ENCODE measurements at places on chromosomes 16 and 17. TPM values are rescaled to one million over a fixed set of nuclear protein-coding genes. Genes with fewer than 3 reads are reported as not detected.
A peak's percentile ranks its signal among the peaks of the same experiment; 100 is the strongest.

DNA sequence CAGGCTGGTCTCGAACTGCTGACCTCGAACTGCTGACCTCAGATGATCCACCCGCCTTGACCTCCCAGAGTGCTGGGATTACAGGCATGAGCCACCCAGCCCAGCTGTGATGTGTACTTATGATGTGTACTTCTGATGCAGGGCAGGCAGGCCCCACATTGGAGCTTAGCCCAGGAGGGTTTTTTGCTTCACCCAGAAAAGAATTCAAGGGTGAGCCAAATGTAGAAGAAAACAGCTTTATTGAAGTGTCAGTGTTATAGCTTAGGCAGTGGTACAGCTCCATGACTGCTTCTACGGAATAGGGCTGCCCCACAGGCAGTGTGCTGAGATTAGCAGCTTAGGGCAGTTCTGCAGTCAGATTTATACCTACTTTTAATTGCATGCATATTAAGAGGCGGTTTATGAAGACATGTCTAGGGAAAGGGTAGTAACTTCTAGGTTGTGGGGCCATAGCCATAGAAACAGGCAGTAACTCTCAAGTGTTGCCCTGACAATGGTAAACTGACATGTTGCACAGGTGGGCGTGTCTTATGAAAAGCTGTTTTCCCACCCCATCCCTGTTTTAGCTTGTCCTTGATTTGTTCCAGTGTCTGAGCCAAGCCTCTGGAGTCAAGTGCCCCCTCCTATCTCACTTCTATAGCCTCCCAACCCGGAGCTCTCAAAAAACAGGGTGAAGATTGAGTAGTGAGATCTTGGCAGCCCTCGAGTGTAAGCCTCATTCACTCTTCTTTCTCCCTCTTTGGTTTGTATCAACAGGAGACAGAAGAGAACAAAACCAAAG, 24.1 kb upstream of the POLR3E start:
- H3K4me3 ChIP-seq, result no peak overlapping the region
- no peak overlapping the region for H3K27ac ChIP-seq
- H3K27me3 ChIP-seq, result no peaks in the 10 kb centered on the region
- H3K4me1 ChIP-seq, result no peaks in the 10 kb centered on the region

- DNase-seq, result no peak
- H3K4me1 ChIP-seq, result peaks cover 7% of the 10 kb centered on the region
- H3K36me3 ChIP-seq, result no peaks in the 10 kb centered on the region
- H3K4me3 ChIP-seq, result no peak overlapping the region
- H3K27ac ChIP-seq, result no peak overlapping the region
- peaks cover 6% of the 10 kb centered on the region for H3K27me3 ChIP-seq
These were observed 42.1 kb upstream of the BHLHA9 start for GRCh38 chr17:1227917-1228780.

Gene KRT13
- not detected for total RNA-seq

GRCh38 chr16:16780588-16780987, 401.6 kb downstream of the NPIPA7 start:
- no peaks in the 10 kb centered on the region for H3K36me3 ChIP-seq
- H3K27me3 ChIP-seq, result no peaks in the 10 kb centered on the region
- no peak overlapping the region for H3K4me3 ChIP-seq
- H3K4me1 ChIP-seq, result no peaks in the 10 kb centered on the region

DNA sequence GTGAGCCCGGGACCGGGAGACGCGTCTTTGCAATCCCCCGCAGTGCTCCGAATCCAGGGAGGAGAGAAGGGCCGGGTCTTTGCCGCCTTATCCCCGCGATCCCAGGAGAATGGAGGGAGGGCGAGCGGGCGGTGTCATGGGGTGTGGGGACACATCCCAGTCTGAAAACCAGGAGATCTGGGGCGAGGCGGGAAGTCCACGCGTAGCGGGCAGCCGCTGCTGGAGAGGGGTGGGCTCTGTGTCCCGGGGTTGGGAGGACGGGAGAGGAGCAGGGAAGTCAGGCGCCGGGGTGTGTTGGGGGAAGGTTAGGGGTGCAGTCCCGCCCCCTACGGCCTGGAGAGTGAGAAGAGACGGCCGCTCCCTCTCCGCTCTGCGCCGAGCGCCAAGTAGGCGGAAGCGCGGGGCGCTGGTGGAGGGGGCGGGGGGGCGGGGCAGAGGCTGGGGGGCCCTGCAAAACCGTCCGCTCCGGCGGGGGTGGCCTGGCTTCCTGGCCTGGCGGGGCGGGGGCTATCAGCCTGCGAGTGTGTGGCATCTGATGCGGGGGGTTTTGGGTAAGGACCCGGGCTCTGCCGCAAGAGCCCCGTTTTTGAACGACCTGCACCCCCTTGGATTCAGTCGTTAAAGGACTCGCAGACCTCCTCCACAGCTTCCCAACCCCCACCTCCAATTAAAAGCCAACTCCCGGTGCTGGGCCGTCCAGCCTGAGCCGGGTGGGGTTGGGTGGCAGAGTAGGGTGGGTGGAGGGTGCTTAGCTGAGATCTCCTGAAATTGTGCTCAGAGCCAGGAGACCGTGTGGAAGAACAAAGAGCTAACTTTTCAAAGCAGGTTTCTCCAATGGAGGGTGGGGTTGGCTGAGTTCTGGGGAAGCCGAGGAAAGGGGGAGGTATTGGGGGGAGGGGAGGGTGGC, 654 bp downstream of the LASP1 start:
- peak overlapping the region; percentile 88 for H3K27ac ChIP-seq
- H3K36me3 ChIP-seq, result no peaks in the 10 kb centered on the region
- peak overlapping the region; percentile 98 for H3K4me3 ChIP-seq

GRCh38 chr17:48631693-48632578, 5.8 kb upstream of the HOXB9 start:
- DNase-seq, result no peak
- no peak overlapping the region for H3K4me3 ChIP-seq

- no peak for DNase-seq
- no peak overlapping the region for H3K27ac ChIP-seq
- no peaks in the 10 kb centered on the region for H3K4me1 ChIP-seq
These were observed 63.9 kb downstream of the NXN start for GRCh38 chr17:915538-916201.

GRCh38 chr16:57444711-57445110, 2.5 kb downstream of the CIAPIN1 start:
- no peaks in the 10 kb centered on the region for H3K36me3 ChIP-seq
- no peak overlapping the region for H3K4me3 ChIP-seq
- H3K27me3 ChIP-seq, result no peaks in the 10 kb centered on the region
- no peak overlapping the region for H3K27ac ChIP-seq

DNA sequence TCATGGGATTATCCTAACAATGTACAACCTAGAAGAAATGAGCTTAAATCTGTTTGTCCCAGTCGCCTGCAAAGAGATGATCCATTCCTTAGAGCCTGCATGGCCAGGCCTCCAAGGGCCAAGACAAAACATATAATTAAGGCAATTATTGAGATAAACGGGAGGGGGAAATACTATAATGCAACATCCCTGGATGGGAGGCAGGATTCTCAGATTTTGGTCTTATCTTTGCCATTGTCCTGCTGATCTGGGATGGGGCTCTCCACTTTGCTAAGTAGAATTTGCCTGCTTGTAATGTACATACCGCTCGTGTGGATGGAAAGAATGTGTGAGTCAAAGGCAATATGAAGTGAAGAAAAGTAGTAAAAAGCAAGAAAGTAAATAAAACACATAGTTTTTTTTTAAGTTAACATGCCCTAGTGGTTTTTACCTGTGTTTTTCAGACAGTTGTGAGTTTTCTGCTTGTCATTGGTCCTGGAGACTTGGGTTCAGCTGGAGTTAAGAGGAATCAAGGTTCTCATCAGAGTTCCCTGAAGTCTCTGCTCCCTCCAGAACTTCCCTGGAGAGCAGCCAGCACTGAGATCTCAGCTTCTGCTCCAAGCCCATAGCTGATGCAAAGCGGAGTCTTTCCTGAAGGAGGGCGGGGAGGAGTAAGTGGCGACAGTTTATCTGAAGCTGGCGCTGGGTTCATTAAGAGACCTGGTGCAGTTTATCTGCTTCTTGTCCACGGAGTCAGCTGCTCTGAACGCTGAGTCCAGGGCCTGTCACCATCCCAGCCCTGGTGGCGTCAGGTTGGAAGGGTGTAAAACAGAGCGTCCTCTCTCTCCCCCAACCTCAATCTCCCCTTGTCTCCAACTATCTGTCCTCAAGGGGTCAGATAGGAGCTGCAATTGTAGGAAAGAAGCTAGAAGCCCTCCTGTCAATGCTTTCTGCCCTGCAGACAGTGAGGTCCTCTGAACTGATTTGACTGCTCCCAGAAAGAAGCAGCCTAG, 30.1 kb downstream of the HOXB1 start:
- DNase-seq, result no peak
- H3K4me1 ChIP-seq, result no peaks in the 10 kb centered on the region
- H3K4me3 ChIP-seq, result no peak overlapping the region
- no peak overlapping the region for H3K27ac ChIP-seq

- H3K27ac ChIP-seq, result no peak overlapping the region
- no peak overlapping the region for H3K4me3 ChIP-seq
These were observed 35.1 kb downstream of the CDH1 start for GRCh38 chr16:68772030-68772681.

DNA sequence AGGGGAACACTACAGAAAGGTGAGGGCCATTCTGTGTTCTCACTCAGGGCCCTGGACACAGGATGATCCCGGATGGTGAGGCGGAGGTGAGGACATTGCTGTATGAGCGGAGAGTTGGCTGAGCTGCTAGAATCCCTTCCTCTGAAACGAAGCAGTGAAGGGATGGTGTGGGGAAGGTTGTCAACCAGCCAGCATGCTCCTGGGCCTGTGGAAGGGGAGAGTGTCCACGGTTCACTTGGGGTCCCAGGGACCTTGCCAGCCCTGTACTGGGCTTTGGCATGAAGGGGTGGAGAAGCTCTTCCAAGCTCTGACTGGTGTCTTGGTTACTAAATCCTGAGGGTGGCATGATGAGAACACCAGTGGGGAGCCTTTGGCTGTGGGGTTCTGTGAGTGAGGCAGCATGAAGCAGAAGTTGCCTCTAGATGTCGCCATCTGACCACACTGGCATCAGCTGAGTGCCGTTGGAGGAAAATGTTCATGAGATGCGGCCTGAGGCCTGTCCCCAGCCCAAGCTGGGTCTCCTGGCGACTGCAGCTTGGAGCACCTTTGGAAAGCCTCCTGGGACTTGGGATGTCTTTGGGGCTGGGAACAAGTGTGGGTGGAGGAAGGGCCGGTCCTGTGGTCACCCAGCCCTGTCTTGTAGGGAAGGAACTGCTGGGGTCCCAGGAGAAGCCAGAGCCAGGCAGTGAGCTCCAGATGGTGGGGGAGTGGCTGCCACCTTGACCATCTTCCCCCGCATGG, 14.8 kb downstream of the PDP2 start:
- no peak overlapping the region for H3K27ac ChIP-seq
- peak; percentile 22 for DNase-seq

Gene KCNG4
- not detected for total RNA-seq

DNA sequence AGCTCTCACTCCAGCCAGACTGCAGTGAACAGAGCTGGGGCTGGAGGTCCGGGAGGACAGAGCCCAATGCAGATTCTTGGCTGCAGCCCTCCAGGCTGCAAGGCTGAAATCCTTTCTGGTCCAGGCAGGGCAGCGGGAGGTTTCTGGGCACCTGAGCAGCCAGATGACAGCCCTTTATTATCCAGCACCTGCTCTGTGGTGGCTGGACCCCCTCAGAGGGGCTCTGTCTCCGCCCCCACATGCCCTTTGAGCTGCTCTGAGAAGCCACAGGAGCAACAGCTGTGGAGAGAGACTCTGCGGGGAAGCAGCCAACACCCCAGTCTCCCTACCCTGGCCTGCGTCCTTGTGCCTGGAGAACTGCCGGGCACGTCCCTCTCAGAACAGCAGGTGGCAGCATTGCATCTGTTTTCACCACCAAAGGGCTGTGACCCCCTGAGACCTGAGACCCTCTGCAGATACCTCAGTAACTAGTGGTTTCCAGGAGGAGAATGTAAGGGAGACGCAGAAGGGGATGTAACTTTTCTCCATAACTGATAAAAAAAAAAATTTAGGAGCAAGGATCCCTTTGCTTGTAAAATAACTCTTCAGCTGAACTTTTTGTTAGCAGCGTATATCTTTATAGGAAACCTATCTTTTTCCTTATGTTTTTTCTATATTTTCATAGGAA, 3.7 kb upstream of the CNP start:
- H3K4me1 ChIP-seq, result peaks cover 7% of the 10 kb centered on the region
- H3K36me3 ChIP-seq, result peaks cover under 1% of the 10 kb centered on the region
- H3K27ac ChIP-seq, result no peak overlapping the region
- no peaks in the 10 kb centered on the region for H3K27me3 ChIP-seq

GRCh38 chr16:1488054-1488601, 616 bp downstream of the PTX4 start:
- peaks cover 7% of the 10 kb centered on the region for H3K4me1 ChIP-seq
- H3K27me3 ChIP-seq, result no peaks in the 10 kb centered on the region
- H3K27ac ChIP-seq, result no peak overlapping the region
- H3K36me3 ChIP-seq, result no peaks in the 10 kb centered on the region
- no peak overlapping the region for H3K4me3 ChIP-seq
- no peak for DNase-seq

DNA sequence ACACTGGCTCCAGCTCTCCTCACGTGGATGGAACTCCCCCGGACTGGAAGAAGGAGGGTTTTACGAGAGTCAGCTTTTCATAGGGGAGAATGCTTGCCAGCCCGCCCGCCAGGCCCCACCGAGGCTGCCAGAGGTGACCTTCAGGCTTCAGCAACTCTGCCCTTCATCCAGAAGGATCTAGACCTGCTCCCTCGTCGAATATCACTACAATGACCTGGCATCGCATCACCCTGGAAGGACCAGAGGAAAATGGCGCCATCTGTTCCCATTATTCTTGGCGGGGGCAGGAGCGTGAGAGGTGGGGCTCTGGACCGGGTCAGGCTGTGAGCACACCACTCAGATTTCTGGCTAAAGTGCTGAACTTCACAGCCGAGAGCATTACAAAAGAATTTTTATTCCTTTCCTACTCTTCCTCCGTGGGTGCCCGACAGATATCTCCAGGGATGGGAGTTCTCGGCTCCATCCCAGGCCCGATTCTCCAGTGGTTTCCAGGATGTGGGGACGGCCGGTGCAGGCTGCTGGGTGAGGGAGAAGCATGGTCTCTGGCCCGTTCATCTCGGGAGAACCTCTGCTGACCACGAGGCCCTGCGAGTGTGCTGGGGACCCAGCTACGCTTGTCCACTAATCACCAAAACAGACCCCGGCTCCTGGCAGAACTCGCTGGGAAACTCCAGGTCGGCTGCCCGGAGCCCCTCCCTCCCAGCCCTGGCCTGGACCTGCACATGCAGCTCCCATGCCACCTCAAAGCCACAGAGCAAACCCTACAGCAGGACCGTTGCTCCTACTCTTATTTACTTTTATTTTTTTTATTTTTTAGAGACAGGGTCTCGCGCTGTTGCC, 36.8 kb upstream of the ZNF469 start:
- H3K4me1 ChIP-seq, result no peaks in the 10 kb centered on the region
- DNase-seq, result no peak
- no peak overlapping the region for H3K4me3 ChIP-seq
- H3K27ac ChIP-seq, result no peak overlapping the region
- no peaks in the 10 kb centered on the region for H3K36me3 ChIP-seq
